ENCODE measurements at places on chromosomes 12 and 14.
A peak's percentile ranks its signal among the peaks of the same experiment; 100 is the strongest.

- no peak for DNase-seq
Measured at GRCh38 chr12:108432423-108433121, 82.5 kb upstream of the FICD start.

DNA sequence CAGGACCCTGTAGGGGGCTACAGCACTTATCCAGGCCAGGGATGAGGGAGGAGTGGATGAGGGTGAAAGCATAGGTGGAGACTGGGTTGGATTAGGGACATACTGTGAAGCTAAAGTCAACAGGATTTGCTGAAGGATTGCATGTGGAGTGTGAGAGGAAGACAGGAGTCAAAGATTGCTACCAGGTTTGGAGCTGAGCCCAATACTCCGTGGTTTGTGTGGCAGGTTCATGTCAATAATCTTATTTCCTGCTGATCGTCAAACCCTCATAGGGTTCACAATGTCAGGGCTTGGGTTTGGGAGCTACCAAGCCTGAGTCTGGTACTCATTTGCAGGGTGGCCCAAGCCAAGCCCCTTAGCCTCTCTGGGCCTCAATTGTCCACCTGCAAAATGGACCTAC, 77.1 kb upstream of the PLXNC1 start:
- DNase-seq = no peak

DNA sequence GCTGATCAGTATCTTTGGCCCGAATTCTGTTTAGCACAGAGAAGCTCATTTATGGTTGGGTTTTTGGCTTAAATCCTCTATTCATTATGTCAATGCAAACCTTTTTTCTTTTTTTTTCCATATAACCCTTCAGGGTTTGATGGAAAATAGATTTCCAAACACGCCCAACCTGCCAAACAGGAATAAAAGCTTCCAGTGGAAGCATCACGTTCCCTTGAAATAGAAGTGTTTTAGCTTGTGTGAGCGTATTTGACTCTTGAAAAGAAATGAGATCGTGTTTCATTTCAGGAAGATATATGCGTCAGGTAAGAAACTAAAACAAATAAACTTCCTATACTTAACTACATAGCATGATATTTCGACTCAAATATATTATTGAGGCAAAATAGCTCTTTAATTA, at the start of gene PIK3C2G:
PIK3C2G (plus strand) TSS at position 246 of the 400 bp plus-strand sequence. CDS start 20,564 bp downstream, outside the sequence.
- no peak for DNase-seq

GRCh38 chr14:104634138-104634760, 29.7 kb upstream of the TMEM179 start:
- DNase-seq = no peak

DNA sequence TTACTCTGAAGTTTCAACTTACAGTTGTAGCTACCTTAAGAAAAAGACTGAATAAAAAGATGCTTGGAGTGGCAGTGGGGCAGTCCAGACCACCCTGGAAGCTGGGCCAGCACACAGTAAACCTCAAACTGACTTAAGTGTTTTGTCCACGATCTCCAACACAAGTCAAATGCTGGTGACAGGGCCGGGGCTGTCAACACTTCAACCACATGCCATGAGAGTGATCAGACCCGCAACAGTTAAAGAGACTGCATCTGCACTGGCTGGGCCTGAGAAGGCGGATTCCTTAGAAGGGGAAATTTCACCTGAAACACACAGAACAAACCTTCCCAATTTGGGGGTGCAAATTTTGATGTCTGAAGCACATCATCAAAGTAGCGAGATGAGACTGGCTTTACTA, 223.5 kb upstream of the CAND1 start:
- DNase-seq = no peak

- no peak for DNase-seq
Measured at GRCh38 chr12:121570467-121571283, 10.1 kb downstream of the KDM2B start.

GRCh38 chr12:101951002-101951670, 73.8 kb downstream of the DRAM1 start:
- no peak for DNase-seq

DNA sequence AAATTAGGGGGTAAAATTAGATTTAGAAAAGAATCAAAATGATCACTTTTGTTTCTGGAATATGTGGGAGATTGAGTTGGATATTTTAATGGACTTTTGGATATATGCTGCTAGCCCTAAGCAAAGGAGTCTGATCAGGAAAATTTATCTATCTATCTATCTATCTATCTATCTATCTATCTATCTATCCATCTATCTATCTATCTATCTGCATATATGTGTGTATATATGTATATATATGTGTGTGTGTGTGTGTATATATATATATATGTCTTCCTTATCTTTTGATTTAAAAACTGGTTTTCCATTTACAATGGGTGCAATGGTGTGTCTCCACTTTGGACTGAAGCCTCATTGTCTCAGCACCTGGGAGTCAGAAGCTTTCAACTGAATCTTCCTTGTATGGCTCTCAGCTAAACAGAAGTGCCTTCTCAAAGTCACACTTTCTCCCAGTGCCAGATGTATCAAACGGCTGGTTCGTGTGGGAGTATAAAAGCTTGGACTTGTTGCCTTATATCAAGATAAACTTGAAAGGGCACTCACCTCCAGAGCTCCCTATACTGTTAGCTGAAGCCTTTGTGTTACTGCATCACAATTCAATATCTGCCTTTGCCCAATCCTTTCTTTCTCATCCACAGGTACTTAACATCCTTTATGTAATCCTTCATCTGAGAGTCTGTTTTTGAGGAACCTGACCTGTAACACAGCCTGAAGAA, 31.6 kb upstream of the CD69 start:
- no peak for DNase-seq

GRCh38 chr12:54993181-54993835, 8.7 kb upstream of the TESPA1 start:
- peak; percentile 39 for DNase-seq

DNA sequence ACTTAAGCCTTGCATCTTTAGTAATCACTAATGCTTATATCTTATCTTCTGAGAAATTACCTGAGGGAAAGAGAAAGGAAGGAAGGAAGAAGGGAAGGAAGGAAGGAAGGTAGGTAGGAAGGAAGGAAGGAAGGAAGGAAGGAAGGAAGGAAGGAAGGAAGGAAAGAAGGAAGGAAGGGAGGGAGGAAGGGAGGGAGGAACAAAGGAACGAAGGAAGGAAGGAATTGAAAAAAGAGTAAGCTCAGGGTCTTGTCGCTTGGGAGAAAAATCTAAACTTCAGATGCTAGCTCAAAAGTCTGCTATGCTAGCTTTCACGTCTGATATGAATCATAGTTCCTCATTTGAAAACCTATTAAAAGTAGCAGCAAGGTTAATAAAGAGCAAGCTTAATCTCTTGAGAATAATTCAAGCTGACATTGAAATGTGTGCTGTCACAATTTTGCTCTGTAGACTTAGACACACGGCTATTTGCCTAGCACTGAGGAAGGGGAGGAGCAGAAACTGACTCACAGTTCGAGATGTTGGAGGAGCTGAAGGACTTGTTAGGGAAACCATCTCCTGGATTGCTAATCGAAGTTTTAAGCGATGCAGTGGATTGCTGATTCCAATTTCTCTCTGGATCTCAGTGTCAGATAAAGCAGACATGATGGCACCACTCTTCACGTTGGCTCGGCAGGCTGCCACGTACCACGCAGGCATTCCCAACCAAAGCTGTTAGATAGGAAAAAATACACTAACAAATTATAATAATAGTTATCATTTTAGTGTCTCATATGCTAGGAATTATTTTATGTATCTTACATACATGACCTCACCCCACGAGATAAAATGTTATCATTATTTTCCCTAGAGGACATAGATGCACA, 216.7 kb downstream of the ACSS3 start:
- no peak for DNase-seq

DNA sequence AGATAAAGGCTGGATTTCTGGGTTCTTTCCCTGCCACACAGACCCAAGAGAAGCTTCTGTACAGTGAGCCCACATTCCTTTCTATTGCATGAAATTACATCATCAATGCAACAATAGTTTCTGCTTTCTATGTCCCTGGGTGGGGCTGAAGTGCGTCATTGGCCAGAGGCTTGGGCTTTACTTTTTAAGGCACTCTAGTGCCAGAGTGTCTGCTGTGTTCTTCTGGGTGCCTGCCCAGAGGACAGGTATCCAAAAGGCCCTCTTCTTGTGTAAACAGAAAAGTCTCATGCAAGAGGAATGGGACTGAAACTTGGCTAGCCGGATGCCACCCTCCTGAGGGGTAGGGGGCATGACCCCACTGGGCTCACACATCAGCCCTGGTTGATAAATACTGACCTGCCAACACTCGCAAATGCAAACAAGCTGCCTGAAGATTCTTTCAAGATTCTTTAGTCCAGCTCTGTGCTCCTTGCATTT, 5.9 kb downstream of the KRT86 start:
- no peak for DNase-seq

DNA sequence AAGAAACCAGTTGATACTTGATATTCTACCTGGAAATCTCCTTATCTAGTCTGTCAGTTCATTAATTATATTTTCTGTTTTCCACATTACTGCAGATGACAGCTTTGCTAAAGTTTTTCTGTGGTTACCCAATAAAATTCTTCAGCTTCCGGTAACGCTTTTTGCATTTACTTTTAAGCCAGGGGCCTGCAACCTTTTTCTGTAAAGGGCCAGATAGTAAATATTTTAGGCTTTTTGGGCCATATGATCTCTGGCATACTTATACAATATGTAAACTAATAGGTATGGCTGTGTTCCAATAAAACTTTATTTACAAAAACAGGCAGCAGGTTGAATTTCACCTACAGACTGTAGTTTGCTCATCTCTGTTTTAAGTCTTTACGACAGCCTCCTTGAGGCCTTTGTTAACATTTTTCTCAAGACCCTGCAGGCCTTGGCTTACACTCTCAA, 48.3 kb downstream of the SPATS2 start:
- no peak for DNase-seq

DNA sequence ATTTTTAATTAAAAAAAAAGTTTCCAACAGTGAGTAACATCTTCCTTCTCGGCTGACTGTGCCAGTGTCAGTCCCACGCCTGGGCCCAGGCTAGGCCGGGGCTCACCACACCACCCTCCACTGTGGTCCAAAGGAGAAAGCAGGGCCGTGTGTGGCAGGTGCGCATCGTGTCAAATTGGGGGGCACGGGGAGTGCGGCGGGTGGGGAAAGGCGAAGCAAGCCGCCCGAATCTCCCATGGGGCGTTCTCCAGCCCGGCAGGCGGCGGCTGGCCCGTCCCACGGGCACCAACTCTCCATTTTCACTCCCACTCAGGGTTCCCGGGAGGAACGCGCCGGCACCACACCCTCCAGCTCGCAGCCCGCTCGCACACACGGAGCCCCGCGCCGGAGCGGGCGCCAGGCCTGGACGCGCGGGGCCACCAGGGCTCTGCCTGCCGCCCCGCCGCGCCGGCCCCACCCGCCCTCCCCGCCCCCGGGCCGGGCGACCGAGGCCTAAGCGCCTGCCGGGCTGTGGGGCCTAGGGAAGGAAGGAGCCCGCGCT, 604 bp downstream of the EEA1 start:
- DNase-seq = peak; percentile 76

- no peak for DNase-seq
Measured at GRCh38 chr14:58862416-58863160, 224.8 kb downstream of the DACT1 start.

DNA sequence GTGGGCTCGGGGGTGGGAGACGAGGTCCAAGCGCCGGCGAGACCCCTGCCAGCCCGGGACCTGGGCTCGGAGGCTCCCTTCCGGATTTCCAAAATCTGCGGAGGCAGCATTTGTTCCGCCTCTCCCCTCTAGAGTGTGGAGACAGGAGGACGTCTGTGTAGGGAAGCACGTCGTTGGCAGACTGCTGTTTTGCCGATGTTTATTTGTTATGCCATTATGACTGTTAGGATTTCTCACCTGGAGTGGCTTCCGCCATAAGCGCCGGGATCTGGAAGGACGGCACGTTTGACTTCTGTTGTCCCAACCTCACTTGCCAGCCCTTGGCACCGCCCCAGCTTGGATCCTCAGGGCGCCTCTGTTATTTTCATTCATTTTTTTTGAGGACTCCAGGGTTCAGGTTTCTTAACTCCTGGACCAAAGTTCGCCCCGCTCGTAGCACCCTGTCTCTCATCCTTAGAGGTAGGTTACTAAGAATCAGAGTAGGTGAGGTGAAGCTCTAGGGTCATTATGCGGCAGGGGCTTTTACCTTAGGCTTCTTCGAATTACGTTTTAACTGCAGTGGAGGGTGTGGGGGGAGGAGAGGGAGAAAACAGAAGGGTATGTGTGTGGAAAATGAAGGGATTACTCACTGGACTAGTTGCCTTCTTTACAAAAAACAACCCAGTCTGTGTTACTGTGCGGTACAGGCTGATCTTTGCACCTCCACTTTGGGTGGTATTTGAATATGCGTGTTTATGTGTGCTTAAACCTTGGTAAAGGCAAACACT, 547 bp upstream of the PYGL start:
- DNase-seq = no peak

DNA sequence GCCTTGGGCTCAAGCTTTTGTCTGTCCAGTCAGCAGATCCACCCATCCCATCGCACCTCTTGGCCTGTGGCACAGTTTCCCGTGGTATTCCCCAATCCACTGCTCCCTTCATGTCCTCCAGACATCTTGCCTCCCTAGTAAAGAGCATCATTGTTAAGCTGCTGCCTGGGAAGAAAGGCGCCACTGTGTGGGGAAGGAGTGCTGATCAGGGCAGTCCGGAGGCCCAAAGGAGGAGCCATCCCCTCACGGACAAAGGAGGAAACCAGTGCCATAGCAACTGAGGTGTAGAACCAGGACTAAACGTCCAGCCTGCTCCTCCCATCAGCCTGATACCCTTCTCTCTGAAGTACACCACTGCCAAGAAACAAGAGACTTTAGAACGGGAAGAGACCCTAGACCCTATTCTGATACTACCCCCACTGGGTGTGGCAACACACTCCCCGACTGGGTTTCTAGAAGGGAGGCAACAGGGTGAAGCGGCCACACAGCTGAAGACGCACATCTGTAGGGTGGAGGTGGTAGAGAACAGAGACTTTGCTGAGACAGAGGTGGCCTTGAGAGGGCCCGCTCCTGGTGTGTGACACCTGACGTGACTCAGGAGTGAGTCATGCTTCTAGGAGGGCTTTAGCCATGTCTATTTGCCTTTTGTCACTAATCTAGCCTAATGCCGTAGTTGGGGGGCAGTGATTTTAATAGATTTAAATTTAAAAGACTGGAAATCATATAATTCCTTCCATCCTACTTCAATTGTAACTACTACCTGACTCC, 185.0 kb downstream of the DPF3 start:
- no peak for DNase-seq

DNA sequence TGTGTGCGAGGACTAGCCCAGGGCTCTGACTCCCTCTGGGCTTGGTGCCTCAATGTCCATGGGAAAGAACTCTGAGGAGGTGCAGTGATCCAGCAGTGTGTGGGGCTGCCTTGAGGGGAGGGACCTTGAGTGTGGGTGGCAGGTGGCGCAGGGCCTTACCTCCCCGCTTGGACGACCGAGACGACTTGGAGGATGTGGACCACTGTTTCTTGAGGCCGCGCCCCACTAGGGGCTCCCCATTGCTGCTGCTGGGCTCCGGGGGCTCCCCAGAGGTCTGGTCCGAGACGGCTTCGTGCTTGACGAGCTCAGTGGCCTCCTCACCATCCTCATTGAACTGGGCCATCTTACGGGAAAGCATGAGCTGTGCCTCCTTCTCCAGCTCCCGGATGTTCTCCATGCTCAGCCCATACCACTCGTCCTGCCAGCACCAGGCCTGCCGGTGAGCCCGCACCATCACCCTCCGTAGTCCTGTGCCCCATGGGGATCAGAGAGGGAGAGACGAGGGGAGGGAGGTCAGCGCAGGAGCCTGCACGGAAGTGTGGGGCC, 24.7 kb downstream of the ARL6IP4 start:
- DNase-seq = no peak
